ENCODE measurements at places on chromosomes 7 and 10. TPM values are rescaled to one million over a fixed set of nuclear protein-coding genes. Genes with fewer than 3 reads are reported as not detected.

GRCh38 chr7:1668396-1669063 is 1.5 kb upstream of the ELFN1 start:
- peak; percentile 56 for DNase-seq

DNA sequence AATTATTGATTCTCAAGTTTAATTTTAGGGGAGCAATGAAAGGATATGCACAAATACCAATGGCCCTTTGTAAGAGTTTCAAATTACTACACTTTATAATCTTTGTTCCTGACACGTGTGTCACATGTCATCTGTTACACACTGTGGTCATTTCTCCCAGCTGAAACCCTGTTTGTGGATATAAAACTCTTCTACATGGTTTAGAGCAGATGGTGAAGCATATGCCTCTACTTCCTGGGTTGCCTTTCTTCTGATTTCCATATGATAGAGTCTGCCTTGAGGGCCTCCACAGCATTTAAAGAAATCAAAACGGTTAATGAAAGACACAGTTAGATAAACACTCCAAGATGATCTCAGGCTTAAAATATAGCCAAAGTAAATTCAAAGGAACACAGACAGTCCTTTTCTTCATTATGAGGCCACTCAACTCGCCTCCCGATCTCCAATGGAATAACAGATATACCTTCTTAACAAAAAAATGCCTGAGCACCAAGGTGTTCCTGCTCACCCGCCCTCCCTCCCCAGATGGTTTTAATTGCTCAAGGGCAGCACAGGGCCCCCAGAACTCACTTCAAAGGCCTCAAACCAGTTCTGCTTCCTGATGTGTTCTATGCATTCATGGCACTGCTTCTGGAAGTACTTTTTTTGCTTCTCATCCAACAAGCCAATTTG is 75.0 kb downstream of the CPVL start:
- no peak for DNase-seq

DNA sequence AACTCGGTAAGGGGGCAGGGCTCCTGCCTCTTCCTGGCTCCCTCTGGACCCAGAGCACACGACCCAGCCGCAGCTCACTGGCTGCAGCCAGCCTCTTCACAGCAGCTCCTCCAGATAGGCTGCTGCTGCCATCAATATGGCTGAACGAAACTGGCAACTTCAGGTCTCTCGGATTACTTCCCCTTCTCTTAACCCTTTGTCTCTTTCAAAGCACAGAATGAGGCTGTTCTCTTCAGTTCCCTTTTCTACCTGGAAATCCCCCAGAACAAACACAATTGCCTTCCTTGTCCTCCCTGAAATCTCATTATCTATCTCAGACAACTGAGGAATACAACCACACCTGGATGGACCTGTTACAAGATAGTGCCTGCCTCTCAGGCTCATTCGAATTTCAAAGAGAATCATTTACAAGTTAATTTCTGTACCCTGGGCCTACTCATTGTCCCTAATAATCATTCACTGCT is 193.4 kb upstream of the MBL2 start:
- DNase-seq, result no peak

GRCh38 chr10:111247781-111248389 is 171.1 kb downstream of the ADRA2A start:
- DNase-seq, result no peak

DNA sequence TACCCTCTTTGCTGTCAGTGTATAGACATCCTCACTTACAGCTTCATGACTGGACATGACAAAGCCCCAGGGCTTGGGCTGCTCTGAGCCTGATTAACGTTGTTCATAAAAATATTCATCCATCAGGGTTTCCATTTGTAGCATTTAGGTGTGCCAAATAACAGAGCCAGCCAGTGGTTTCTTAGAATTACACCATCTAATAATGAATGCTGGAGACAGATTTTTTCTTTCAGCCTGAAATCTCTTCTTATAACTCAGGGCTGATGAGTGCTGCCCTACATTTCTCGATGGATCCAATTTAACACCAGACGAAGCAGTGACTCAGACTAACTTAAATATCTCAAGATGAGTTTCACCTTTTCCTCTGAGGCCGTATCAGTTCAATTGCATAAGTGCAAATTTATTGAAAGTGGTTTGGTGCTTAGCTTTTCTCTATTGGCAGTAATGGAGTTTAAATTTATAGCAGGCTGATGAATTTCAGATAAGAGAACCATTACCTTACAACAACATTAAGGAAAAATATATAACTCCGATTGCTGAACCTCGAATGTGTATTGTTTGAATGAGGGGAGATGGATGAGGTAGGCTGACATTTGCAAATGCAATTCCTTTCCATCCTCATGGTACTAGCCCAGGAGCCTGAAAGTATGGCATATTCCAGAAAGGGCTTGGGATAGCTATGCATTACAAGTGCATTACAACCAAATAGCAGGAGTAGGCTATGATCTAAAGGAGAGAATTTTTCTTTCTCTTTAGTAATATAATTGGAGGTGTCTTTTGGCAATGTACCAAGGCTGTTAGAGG is 900.6 kb downstream of the KCNMA1 start:
- no peak for DNase-seq

DNA sequence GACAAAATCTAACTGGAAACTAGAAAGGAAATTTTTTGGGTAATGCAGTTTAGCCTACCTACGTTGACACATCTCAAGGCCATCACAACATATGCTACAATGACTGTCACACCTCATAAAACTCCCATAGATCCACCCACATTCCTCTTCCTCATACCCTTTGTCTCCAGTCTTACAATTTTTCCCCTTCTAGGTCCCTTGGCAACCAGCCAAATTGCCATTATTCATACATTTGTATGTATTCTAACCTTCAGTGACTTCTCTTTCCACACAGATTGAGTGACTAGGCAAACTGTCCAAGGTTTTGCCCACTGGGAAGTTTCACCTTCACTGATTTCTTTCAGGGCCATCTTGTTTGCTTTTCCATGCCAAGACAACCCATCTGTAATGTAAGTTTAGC is 100.5 kb upstream of the TPK1 start:
- no peak for DNase-seq

GRCh38 chr7:106287786-106288185 is 3.0 kb upstream of the NAMPT start:
- DNase-seq, result no peak

DNA sequence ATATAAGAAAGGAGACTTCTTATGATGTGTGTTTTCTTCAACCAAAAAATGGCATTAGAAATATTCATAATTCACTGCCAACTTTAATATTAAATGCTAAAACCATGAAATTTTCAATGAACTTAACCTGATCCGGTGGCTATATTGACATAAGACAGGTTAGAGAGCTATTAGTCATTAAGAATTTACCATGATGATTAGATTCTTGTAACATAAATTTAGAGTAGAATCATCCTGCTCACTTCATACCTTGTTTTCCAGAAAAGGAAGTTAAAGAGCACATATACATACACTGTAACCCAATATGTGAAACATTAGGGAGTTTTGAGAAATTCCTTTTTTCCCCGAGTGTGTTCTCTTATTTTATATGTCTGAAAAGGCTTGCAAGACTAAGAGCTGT is 430.3 kb upstream of the SEMA3A start:
- DNase-seq, result no peak

DNA sequence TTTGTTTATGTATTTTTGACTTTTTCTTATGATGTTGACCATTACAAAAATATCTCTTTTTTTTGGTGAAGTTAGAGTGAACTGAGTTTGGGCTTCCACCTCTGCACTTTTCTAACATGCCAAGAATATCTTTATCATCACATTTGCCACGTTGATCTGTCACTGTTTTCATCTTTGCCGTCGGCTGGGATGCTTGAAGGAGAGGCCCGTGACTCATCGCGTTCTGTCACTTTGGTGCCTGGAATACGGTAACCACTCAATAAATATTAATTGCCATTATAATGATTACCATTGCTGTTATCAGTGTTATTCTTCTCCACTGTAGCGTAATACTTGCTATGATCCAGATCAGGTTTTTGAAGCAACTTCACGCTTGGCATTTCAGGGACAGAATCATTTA is 350.8 kb upstream of the PFKP start:
- no peak for DNase-seq

DNA sequence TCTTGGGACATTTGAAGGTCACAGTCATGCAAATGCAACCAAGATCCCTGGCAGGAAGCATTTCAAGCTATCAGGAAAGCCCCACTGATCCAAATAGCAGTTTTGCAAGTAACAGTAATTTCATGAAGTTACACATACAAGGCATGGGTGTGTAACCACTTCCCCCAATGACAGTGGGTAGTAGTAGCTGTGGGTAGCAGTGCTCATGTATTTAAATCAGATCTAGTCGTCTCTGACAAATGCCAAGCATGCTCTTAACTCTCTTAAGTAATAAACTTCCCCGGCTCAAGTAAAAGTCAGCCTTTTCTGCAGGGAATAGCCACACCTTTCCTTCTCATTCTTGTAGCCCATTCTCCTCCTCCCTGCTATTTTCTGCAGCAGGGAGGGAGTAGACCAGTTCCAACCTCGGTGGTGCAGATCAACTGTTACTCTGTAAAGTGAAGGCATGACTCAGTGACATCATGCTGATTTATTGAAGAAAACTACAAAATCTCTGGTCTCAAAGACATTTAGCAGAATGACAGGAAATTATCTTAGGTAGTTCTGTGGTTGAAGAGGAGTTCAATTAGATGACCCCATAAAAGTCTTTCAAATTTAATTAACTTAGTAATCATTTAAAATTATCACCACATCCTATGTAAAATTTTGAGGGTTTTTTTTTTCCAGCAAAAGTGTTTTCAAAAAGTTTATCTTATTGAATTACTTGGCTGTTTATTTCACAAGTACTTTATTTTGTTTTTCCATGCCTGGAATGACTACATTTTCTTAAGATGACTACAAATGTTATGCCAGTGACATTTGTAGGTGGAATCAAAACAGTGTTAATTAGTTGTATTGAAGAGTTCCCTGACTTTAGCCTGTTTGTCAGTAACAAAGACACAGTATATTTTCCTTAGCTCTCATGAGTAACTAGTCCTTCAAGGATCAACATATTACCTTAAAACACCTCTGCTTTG is 568.3 kb downstream of the INHBA start:
- no peak for DNase-seq

GRCh38 chr10:78957471-78958039 is 111.2 kb upstream of the ZMIZ1 start:
- no peak for DNase-seq

- DNase-seq, result no peak
These were observed 12.7 kb downstream of the CHN2 start for GRCh38 chr7:29207162-29207801.

DNA sequence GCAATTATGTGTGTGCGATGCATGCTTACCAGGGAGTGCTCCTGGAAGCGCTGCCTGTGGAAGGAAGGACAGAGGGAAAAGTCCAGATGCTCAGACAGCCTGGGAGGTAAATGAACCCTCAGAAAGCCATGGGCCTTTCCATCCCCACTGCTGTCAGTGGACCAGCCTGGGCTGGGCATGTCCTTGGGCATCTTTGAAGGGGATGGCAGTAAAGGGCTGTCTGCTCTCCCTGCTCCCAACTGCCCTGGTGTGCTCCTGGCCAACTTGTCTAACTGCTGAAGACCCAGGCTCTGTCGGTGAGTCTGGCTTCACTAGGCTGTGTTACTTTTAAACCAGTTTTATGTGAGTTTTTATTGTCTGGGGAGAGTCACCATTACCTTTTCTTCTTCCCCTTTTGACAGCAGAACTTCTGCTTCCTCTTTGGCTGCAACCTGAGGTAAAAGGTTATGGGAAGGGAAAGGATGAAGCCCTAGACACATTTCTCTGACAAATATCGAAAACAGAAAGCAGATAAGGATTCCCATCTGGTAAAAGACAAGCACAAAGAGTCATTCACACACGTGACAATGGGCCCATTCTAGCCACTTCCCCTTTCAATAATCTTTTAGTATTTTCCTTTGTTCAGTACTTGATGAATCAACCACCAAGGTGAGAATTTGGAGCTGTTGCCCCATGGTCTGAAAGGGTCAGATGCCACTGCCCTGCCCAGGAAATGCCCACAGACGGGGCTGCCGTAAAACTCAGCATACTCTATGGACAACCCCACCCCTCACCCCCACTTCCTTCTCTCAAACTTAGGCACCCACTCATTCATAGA is 27.6 kb upstream of the PIK3AP1 start:
- no peak for DNase-seq

DNA sequence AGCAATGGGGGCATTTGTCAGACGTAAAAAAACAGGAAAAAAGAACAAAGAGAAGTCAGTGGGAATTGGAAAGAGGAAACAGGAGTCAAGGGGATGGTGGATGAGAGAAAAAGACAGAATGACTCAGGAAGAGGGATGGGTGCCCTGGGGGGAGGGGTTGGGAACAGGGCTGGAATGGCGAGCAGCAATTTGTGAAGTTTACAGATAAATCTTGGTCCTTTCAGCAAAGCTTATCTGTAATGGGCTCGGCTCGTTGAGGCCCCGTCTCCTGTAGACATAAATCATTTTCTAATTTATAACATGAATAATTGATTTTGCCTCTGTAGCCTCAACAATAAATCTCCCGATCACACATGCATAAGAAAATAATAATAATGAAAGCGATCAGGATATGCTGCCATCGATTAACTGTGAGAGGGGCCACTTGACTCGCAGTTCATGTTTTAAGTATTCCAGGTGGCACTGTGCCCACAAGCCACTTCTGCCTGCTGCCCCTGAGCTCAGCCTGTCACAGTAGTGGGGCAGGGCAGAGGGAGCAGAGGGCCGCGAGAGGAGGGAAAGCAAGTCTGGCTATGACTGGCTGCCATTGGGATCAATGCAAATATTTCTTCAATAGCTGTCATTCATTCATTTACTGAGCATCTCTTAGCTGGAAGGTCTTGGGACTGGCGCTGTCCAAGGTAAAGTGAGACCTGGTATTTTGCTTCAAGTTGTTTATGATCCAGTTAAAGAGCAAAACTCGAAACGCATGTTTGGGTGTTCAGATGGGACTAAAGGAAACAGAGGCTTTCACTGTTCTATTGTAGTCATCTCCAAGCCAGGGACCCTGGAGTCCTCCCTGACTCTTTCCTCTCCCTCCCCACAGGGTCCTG is 47.4 kb upstream of the R3HCC1L start:
- no peak for DNase-seq

DNA sequence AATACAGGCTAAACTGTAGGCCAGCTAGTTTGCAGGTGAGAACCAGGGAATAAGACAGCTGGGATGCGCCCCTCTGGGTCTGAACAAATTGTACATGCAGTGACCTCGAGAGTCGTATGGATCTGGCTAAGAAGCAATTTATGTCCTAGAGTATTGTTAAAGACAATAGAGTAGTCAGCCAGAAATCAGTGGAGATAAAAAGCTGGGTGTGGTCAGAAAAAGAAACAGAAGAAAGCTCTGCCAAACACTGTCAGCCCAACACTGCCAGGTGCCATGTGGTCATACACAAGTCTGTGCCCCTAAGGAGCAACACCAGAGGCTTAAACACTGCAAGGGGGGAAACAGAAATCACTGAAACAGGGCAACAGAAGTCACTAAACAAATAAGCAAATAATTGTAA is 62.2 kb downstream of the CNOT4 start:
- no peak for DNase-seq

- no peak for DNase-seq
These were observed 1.1 kb upstream of the TARP start for GRCh38 chr7:38274486-38274885.

- DNase-seq, result no peak
These were observed 122.7 kb downstream of the CUL2 start for GRCh38 chr10:34967335-34967880.

GRCh38 chr7:27130540-27131389 is at the start of gene HOXA4:
Gene HOXA4 (minus strand): TSS chr7:27130757. CDS start chr7:27130733, 24 bp downstream.
- DNase-seq, result peak; percentile 96

MMD2 gene
- total RNA-seq, result not detected

AEBP1 gene
- 24.3 TPM for total RNA-seq

ELN gene
- 7.7 TPM for total RNA-seq
